ENCODE measurements at places on chromosomes 7 and 10.

DNA sequence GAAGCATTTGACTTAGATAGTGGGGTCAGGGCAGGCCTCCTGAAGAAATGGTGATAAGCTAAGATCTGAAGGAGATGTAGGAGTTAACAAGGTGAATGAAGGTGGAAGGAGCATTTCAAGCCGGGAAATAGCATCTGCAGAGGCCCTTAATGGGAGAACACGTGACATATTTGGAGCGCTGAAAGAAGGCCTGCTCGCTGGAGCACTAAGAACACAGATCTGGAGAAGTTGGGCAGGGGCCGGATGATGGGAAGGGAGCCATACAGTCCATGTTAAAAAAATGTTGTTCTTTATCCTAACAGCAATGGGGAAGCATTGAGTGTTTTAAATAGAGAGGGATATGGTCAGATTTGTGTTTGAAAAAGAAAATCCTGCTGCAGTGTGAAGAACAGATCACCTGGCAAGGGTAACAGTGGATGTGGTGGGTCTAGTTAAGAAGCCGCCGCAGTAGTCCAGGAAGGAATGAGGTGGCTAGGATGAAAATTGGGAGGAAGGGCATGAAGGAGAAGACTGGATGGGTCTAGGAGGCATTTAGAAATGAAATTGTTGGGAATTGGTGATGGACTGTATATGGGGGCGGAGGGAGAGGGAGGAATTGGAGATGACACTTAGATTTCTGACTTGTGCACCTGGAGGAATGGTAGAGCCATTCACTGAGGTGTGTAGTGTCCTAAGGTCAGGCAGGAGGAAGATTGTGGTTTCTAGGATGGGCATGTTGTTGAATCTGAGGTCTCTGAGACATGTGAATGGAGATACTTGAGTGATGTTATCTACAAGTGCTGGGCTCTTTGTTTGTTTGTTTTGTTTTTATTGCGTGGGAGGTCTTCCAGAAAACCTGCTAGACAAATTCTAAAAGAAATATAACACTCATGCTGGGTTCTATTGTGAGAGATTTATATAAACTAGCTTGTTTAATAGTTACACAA, 58.4 kb downstream of the MET start:
- no peak for DNase-seq

GRCh38 chr10:110616493-110617033, 27.6 kb upstream of the RBM20 start:
- DNase-seq, result no peak

GRCh38 chr10:88389456-88389855, 193.7 kb downstream of the RNLS start:
- peak; percentile 58 for DNase-seq

DNA sequence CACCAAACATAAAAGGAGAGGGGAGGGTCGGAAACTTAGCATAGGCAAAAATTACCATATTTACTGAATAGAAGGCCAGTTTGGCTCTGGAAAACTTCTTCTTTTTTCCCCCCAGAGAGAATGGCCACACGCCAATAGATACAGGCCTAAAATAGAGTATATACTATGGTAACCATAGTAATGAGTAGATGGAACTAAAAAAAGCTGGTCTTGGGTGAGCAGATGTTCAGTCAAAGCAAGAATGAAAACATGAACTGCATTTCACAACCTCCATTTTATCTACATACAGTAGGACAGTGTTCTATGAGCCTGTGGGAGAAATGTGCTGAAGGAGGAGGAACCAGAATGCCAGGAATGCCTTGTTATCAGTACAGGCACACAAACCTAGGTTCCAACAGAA, 141.7 kb upstream of the SEMA3A start:
- DNase-seq, result no peak

GRCh38 chr7:81143856-81144255, 225.0 kb upstream of the SEMA3C start:
- no peak for DNase-seq

GRCh38 chr7:47327698-47328391, 254.1 kb downstream of the TNS3 start:
- peak; percentile 85 for DNase-seq

- DNase-seq, result no peak
Measured at GRCh38 chr10:12628964-12629766, 279.8 kb downstream of the CAMK1D start.

DNA sequence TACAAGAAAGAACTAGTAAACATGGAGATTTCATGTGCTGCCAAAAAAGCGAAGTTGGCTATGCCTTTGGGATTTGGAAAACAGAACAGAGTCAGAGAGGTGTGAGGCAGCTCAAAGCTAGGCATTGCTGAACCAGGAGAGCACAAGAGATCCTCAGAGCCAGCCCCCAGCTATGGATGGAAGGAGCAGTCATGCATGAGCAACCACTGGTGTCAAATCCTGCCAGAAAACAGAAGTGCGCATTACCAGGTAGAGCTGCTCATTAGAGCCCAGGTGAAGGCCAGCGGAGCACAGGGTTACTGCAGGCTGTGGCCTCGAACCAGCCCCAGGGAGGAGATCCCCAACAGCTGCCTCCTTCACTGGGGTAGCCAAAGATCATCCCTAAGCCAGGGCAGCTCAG, 173.2 kb upstream of the KIAA1217 start:
- no peak for DNase-seq

GRCh38 chr7:143222782-143223181, 945 bp downstream of the TAS2R40 start:
- no peak for DNase-seq

GRCh38 chr7:29463504-29464158, 100.0 kb upstream of the PRR15 start:
- no peak for DNase-seq

DNA sequence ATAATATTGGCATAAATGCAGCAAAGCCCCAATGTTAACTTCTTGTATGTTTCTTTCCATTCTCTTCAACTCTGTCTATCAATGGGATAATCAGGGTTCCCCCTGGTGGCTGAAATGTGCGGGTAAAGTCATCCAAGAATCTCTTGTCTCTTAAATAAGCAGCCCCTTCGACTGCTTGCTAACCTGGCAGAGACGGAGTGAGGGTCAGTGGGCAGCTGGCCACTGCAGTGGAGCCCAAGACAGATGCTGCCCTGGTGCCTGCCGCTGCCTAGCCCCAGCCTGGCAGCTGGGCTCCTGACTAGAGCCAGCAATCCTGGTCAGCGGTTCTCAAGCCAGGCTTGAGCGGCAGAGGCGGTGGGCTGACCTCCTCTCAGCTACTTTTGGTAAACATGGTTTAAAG, 248.9 kb downstream of the COBL start:
- DNase-seq, result peak; percentile 75

GRCh38 chr10:91628383-91628782, 4.5 kb downstream of the PPP1R3C start:
- no peak for DNase-seq

DNA sequence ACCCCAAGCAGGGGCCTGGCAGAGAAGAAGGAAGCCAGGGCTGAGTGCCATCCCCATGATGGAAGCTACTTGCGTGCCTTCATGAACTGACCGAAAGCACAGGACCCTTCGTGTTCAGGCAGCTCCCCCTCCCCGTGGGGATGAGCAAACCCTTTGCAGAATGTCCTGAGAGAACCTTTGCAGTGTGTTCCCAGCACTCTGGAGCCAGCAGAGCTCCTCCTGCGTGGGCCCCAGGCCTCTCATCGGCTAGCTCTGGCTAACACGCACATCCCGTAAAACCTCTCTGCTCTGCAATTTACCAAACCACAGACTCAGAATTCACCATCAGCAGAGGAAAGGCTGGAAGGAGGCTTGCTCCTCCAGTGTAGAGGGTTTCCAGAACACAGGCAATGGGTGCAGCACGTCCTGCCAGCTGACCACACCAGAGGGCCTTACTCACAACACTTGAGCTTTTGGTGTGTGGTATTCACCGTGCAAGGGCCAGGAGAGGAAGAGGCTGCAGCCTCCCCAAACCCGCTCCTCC, 3.1 kb downstream of the SH3PXD2A start:
- DNase-seq, result peak; percentile 87

DNA sequence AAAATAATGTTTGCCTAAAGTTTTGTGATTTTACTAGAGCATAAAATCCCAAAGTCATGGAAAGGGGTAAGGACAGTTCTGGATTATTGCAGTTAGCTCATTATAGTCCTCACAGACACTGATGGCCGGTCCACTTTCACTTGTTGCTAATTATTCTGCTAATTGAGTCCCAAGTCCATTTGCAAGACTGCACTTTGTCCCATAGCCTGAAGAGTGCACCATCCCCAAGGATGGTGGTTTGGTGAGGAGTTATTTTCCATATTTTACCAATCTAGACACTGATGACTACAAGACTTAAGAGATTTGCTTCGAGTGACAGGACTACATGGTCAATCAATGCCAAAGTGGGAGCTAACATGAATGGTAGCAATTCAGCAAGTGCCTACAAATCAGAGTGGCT, 181.8 kb upstream of the CACNA2D1 start:
- DNase-seq, result no peak

DNA sequence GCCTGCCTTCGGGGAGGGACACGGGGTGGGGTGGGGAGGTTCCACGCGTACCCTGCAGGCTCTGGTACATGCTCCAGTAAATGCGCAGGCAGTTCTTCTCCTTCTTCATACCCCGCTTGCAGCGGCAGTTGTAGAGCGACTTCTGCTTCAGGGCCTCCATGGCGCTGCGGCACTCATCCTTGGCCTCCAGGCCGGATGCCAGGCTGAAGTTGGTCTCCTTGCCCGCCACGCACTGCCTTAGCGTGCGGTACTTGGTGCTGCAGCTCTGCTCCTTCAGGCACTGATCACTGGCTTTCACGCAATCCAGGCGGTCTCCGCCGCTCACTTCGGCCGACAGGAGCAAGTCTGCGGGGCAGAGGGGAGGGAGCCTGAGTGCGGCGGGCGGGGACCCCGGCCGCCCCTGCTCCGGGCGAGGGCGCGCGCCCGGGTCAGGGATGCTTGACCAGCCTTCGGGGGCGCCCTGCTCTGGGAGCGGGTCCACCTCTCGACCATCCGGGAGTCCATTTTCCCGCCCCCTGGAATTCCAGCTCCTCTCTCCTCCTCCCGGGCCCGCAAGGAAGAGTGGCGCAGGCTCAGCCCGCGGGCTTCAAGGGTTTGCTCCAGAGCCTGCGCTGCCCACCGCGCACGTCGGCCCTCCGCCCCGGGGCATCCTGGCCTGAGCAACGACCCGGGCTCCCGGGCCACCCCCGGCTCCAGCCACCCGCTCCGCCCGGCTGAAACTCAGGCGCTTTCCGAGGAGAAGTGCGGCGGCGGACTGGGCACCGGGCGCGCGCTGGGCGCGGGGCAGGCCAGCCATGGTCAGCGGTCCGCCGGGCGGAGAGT, 2.0 kb downstream of the GFRA1 start:
- no peak for DNase-seq

DNA sequence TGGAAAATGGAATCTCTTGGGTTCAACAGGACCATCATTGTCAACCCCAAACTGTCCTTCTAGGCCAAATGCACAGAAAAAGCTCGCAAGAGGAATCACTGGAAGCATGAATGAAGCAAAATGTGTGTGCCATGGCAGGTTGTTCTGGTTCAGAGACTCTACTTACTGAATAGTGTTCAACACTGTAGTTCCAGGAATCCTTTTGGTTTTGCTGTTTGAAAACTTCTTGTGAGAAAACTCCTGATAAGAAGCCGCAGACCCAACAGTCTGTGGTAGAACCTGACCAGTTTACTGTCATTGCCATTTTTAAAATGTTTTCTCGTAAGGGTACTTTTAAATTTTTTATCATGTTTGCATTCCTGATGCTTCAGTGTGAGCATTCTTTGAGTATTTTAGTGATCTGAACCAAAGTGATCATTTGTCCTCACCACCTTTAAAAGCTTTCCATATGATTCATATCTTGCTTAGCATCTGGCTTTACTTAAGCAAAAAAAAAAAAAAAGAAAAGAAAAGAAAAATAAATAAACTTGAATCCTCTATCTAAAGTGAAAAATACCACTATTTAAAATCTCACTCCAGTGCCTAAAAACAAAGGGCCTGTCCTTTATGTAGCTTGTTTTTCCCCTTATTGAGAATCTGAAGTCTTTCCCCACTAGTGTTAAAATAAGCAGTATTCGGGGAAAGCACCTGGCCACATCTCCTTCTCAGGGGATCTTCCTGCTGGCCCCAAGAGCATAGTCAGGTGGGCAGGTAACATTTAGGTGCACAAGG, 92.4 kb downstream of the WNT2 start:
- DNase-seq, result peak; percentile 18
